ENCODE measurements at places on chromosomes 7 and 10. TPM values are rescaled to one million over a fixed set of nuclear protein-coding genes. Genes with fewer than 3 reads are reported as not detected.

Gene MLXIPL
- 0.53 TPM for total RNA-seq

DNA sequence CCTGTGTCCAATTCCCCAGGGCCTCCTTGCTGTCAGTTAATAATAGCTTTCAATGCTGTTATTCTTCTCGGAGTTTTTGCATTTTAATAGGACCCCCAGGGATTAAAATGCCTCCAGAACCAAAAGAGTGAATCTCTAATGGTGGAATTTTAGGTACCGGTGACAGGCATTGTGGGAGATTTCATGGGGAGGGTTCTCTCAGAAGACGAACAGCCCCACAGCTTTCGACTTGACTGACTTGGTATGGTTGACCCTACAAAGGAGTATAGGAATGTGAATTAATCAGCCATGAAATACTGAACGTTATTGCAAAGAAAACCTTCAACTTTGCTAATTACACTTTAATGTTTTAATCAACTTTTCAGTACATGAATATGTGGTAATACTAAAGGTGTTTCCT, 206.3 kb upstream of the FZD8 start:
- DNase-seq = no peak

Gene PRPS1L1
- total RNA-seq = not detected

Gene ABCB4
- 0.56 TPM for total RNA-seq

DNA sequence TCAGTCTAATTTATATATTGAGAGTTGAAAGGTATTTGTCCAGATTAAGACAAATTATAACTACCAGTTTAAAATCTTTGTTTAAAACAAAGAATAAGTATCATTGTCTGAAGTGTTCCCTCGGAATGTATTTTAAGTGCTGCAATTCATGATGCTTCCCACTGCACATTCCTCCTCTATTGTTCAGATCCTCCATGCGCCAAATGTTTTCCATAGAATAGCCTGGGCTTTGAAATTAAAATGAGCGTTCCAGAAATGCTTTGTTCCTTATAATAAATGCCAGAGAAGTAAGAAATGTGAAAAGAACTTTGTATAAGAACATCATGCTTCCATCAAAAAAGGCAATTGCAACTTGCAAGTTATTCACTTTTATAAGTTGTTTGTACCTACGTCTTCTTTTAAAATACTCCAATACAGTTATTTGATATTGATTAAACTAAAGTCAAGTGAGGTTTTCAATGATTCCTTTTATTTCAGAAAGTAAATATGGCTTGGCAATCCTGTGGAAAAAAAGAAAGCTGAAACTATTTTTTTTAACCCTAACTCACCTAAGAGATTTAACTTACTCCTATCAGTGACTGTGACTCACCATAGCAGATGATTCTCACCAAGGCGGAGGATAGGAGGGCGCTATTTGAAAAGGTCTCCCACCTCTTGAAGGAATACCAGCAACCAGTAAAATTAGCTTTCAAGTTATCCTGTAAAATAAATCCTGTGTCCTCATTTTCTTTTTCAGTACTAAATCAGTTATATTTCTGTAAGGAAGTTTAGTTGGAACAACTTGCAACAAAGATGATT, 85.8 kb downstream of the CTNNA3 start:
- DNase-seq = no peak

GRCh38 chr10:110392121-110392520, 87.4 kb upstream of the SMNDC1 start:
- DNase-seq = no peak

Gene SYNPO2L
- total RNA-seq = not detected

DNA sequence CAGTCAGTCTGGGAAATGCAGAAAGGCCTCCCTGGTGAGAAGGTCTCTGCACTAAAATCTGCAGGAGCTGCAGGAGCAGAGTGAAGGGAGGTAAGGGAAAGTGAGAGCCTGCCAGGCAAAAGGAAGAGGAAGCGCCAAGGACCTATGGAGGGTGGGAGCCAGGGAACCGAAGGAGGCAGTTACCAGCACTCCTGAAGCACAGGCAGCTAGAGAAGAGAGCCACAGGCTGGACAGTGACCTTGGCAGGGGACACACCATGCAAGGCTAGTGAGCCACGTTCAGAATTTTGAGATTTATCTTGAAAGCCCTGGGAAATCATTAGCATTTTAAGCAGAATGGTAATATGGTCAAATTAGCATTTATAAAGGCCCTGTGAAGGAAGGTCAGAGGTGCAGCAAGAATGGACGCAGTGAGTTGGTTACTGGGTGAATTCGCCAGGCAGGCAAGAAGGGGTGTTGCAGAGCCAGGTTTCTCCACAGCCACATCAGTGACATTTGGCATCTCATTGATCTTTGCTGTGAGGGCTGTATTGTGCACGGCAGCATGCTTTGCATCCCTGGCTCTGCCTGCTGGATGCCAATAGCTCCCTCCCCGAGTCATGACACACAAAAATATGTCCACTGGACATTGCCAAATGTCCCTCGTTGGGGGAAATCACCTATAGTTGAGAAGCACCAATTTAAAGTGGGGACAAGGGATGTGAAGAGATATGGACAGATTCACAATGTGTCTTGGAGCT, 54.7 kb upstream of the LANCL2 start:
- DNase-seq = no peak

Measured in HT-29 (cell line).